Dorsolateral prefrontal cortex (tissue), 122 donors: ENCODE measurements at places on chromosomes 2 and 18.

GRCh38 chr2:206240327-206240726 is 34.1 kb upstream of the ZDBF2 start:
- DNase-seq, result no peak

GRCh38 chr2:212709280-212709679 is 170.7 kb upstream of the ERBB4 start:
- no peak for DNase-seq

- DNase-seq, result peak; percentile 57
Measured at GRCh38 chr18:44744161-44745121, 63.8 kb downstream of the SETBP1 start.

- no peak for DNase-seq
Measured at GRCh38 chr18:321865-322467, 54.1 kb upstream of the THOC1 start.

DNA sequence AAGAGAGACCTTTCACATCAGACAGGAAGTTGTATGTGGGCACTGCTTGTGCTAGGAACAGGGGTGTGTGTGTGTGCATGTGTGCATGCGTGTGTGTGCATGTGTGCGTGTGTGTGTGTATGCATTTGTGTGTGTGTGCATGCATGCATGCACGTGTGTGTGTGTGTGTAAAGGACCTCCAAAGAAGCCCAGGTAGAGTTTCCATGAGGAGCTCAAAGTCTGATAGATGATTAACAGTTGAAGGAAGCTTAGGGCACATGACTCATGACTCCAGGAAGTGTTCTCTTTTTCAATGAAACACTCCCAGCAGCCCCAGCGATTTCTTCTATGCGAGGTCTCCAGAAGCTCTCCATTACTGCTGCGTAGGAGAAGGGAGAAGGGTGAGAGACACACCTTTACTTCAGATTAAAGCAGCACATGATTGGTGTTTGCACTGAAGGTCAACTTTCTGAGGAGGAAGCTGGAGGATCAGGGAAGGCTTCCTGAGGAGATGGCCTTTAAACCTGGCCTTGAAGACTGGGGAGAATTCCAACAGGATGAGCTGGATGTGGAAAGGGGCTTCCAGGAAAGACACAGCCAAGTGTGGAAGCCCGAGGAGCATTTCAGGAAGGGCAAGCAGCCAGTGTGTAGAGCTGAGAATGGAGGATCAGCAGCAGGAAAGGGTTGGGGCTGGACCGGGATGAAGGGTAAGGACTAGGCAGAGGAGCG is 77.7 kb downstream of the SMAD4 start:
- no peak for DNase-seq

- no peak for DNase-seq
Measured at GRCh38 chr2:60149176-60149575, 404.3 kb downstream of the BCL11A start.

DNA sequence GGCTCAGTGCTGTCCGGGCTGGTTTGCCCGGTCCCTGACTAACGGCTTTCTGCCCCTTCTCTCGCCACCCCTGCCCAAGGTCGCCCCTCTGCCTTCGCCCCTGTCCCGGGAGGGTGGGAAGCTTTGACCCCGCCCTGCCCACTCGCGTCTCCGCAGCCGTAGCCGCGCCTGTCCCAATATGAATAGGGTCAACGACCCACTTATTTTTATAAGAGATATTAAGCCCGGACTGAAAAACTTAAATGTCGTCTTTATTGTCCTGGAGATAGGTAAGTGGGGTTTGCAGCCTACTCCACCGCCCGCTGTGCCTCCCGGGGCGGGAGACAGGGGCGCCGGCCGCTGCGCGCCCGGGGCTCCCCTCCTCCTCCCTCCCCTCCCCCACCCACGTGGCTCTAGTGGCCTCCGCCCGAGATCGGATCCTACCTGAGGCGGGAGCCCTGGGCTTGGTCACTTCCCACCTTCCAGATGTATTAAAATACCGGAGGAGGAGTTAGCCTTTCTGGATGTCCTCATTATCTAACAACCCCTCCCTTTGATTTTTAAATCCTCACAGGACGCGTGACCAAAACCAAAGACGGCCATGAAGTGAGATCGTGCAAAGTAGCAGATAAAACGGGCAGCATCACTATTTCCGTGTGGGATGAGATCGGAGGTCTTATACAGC is 633 bp downstream of the NABP1 start:
- DNase-seq, result peak; percentile 48

- DNase-seq, result no peak
Measured at GRCh38 chr2:224268441-224268840, 133.5 kb downstream of the FAM124B start.

DNA sequence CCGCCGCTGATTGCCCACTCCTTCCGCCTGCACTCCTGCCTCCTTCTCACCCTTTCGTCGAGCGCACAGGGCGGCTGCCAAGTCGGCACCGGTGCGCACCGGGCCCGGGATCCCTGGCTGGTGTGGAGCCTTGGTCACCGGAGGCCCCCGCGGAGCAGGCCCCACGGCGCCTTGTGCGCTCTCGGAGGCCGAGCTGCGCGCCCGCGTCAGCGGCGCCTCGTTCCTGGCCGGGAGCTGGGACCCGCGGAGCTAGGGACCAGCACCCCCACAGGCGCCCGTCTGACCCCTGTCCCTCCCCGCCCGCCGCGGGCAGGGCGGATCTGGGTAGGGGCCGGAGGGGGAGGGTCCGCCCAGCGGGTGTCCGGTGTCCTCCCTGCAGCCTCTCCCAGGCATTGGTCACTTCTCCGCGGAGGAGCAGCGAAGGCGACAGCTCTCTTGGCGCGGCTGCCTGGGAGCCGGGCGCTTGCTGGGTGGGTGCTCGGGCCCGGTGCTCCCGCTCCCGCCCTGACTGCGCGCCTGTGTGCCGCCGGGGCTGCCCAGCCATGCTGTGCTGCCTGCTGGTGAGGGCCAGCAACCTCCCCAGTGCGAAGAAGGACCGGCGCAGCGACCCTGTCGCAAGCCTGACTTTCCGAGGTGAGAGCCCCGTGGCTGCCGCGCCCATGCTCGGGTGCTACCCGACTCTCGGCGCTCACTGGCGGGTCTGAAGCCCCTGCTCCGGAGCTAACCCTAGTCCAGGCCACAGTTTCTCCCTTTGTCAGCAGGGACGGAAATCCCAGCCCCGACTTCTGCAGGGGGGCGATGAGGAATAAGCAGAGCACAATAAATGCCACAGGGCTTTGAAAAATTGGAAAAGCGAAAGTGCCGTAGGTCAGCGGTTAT is 13.2 kb downstream of the DYSF start:
- DNase-seq, result peak; percentile 22

- DNase-seq, result no peak
Measured at GRCh38 chr2:23697256-23698075, 229.5 kb downstream of the ATAD2B start.

DNA sequence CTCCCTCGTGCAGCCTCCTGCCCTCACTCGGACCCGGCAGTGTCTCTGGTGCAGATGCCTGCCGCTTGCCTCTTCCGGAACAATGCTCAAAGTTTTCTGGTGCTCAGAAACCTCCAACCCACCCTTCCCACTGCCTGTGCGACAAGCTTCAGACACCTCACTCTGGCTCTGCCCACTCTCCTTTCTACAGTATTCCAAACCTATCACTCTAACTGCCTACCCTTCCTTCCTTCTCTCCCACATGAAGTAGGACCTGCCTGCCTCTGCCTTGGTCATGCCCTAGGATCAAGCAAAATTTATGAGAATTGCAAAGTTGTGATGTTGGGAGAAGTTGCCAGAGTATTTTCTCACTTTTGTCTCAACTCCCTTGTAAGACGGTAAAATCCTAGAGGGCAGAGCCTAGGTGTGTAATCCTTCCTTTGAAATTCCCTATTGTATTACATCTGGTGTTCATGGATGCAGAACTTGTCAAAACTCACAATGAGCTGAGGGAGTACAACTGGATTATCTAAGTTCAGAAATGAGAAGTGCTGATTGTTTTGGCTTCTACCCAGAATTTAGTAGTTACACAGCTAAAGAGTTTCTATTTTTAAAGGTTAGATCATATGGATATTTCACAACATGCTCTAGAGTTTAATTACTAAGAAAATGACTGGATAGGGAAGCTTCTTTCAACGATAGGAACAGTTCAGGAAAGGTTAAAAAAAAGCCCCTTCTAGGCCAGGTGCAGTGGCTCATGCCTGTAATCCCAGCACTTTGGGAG is 7.2 kb downstream of the NPC1 start:
- no peak for DNase-seq

GRCh38 chr2:177239932-177240630 is 24.4 kb downstream of the NFE2L2 start:
- DNase-seq, result no peak

DNA sequence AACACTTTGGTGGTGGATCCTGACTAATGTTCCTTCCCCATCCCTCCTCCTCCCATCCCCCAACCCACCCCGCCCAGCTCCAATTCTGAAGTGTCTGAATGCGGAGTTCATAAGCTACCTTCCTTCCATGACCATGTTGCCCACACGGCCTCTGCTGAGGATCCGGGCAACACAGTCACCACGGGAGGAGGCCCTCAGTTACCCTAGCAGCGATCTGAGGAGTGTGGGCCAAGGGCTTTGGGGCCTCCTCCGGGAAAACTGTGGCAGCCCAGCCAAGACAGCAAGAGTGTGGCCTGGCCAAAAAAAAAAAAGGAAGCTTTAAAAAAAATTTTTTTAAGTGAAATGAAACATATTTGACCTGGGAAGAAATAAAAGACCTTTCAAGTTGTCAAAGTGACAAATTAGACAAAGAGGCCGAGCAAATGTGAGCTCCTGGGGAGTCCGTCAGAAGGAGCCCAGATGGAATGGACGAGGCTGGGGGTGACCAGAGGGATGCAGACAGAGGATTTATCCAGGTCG is 169.0 kb upstream of the PKDCC start:
- DNase-seq, result no peak

GRCh38 chr18:76482971-76483691 is 11.9 kb downstream of the ZNF516 start:
- no peak for DNase-seq

- no peak for DNase-seq
Measured at GRCh38 chr2:191638079-191638801, 39.7 kb upstream of the NABP1 start.

- DNase-seq, result no peak
Measured at GRCh38 chr2:80437959-80438358, 133.4 kb upstream of the LRRTM1 start.

DNA sequence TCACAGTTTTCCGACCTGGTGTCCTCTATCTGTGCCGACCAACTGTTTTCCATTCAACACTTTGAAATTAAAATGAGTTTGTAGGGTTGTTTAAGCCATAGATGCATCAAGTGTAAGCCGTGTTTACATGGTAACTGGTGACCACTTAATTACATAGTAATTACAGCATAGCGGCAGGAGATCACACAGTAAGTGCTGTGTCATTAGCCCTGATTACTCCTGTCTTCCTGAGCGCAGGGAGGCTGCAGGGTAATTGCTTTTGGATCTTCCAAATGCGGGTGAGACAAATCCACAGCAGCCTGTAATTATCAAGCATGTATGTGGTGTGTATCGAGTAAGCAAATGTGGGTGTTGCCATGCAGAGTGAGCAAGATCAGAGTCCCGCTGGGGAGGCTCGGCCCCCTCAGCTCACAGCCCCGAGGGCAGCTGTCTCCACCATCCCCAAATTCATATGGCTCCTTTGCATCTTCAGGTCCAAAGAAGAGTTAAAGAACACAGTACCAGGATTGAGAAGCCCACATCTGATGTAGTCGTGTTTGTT is 71.5 kb upstream of the HDAC4 start:
- no peak for DNase-seq

- DNase-seq, result no peak
Measured at GRCh38 chr2:225797394-225797793, 397.9 kb downstream of the NYAP2 start.

DNA sequence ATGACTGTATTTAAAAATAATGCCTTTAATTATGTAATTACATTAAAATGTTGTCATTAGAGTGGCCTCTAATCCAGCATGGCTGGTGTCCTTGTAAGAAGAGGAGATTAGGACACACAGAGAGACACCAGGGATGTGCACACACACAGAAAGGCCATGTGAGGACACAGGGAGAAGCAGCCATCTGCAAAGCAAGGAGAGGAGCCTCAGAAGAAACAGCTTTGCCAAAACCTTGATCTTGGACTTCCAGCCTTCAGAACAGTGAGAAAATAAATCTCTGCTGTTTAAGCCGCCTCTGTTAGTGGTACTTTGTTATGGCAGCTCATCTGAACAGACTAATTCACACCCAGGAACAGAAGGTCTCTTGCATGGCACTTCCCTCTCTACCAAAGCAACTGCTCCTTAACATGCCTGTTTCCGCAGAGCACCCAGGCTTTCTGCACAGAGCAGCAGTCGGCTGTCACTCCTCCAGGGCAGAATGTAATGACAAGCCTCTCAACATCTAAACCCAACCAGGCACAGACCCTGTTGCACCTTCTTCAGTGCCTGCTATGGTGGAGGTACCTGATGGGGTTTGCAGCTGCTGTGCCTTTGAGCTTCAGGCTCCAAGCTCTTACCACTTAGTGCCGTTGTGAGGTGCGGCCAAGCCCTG is 377.7 kb downstream of the TDRD15 start:
- no peak for DNase-seq

DNA sequence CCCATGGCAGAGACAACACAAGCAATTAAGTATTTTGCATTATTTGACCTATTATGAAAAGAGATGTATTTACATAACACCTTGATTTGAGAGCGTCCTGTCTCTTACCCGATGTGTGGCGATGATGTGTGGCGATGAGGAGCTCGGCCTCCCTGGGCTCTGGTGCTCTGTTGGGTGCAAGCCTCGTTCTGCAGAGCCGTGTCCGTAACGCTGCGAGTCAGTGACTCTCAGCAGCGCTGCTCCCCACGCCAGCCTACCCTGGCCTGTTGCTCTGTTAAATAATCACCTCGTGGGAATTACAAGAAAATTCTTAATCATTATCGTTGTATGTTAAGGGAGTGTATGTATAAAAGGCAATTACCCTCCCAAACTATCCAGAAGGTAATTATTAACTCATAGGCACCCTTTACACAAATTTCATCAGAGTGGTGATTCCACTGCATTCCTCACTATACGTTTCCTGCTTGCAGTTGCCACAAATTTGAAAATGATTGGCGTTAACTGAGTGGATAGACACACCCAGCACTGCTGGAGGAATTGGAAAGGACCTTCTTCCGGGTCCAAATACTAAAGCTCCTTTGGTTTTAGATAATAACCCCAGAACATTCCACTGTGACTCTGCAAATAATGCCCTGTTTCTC is 52.0 kb upstream of the NFATC1 start:
- no peak for DNase-seq

- no peak for DNase-seq
Measured at GRCh38 chr18:63488160-63488559, 11.4 kb downstream of the SERPINB5 start.

GRCh38 chr2:27622921-27623384 is 5.9 kb downstream of the CCDC121 start:
- no peak for DNase-seq

GRCh38 chr2:84065857-84066256 is 393.2 kb downstream of the SUCLG1 start:
- DNase-seq, result no peak

DNA sequence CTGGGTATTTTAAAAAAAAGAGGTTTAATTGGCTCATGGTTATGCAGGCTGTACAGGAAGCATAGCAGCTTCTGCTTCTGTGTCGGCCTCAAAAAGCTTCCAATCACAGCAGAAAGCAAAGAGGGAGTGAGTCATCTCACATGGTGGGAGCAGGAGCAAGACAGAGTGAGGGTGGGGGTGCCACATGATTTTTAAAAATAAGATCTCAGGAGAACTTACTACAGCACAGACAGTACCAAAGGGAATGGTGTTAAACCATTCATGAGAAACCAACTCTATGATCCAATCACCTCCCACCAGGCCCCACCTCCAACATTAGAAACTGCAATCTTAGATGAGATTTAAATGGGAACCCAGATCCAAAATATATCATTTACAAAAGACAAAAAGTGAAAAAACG is 14.6 kb downstream of the ZNF519 start:
- no peak for DNase-seq
